ENCODE measurements at places on chromosomes 1 and 21. TPM values are rescaled to one million over a fixed set of nuclear protein-coding genes. Genes with fewer than 3 reads are reported as not detected.
A peak's percentile ranks its signal among the peaks of the same experiment; 100 is the strongest.

- no peak for DNase-seq
These were observed 132.7 kb downstream of the UCK2 start for GRCh38 chr1:165960136-165960535.

GRCh38 chr1:43232482-43232881, 37.3 kb upstream of the TMEM125 start:
- DNase-seq, result no peak

DNA sequence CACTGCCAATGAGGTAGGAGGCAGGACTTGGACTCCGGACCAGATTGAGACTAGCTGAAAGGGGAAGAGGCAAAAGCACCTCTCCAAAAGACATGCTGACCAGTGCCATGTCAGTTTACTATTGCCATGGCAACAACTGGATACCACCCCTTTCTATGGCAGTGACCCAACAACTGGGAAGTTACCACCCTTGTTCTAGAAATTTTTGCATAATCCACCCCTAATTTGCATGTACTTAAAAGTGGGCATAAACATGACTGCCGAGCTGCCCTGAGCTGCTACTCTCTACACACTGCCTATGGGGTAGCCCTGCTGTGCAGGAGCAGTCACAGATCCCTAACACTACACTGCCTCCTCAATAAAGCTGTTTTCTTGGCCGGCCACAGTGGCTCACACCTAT, 19.0 kb upstream of the SLC6A9 start:
- no peak for DNase-seq

DNA sequence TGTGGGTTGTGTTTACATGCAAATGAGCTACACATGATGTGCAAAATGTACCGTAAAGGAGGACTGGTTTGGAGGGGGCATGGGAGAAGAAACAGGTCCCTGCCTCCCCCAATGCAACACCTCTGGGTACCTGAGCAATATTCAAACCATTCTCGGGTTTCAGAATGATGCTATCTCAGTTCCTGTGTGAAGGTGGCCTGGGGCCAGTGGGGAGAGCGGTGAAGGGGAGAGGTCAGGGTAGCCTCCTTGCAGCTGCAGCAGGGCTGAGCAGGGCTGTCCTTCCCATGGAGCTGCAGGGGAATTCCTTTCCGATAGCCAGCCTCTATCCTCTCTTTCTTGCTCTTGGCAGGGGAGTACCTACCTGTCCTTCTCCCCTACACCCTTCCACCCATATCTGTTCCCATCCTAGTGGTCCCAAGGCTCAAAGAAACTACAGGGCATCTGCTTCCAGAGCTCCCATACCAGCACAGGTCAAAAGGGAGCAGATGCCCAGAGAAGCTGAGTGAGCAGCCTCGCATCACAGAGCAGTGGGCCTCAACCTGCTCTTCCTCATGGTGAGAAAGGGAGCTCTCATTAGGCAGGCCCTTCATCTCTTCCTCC, 11.9 kb downstream of the MEF2D start:
- peak; percentile 45 for DNase-seq

- DNase-seq, result no peak
These were observed 26.9 kb upstream of the WNT4 start for GRCh38 chr1:22169816-22170215.

DNA sequence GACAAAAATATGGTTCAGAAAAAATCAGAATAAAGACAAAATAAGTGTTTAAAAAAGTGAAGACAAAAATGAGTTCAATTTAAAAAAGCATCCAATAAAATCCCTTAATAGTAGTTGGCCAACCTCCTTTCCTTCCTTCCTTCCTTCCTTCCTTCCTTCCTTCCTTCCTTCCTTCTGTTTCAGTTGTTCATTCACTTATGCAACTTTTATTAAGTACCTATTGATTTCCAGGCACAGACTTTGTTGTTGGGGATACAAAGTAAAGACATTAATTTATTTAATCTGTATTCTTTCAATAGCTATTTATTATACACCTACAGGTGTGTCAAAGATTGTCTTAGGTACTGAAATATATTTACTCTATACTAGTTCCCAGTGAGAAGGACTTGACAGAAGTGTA, 2.4 kb upstream of the LIPI start:
- no peak for DNase-seq

- DNase-seq, result peak; percentile 60
These were observed 923 bp upstream of the IFNGR2 start for GRCh38 chr21:33402001-33402979.

- no peak for DNase-seq
These were observed 67.5 kb downstream of the NVL start for GRCh38 chr1:224262373-224263054.

The AADACL4 gene
- total RNA-seq, result not detected

The DCDC2B gene
- total RNA-seq, result 0.29 TPM

The KCNQ4 gene
- 0.37 TPM for total RNA-seq

The TNFRSF4 gene
- total RNA-seq, result 1.4 TPM

The SIK1 gene
- 4.6 TPM for total RNA-seq
